ENCODE measurements at places on chromosomes 4 and X.

- peak; percentile 91 for DNase-seq
Observed at GRCh38 chrX:149539283-149540130, 1.3 kb upstream of the EOLA1 start.

GRCh38 chr4:155164718-155165117 lies 43.7 kb upstream of the NPY2R start:
- DNase-seq = no peak

DNA sequence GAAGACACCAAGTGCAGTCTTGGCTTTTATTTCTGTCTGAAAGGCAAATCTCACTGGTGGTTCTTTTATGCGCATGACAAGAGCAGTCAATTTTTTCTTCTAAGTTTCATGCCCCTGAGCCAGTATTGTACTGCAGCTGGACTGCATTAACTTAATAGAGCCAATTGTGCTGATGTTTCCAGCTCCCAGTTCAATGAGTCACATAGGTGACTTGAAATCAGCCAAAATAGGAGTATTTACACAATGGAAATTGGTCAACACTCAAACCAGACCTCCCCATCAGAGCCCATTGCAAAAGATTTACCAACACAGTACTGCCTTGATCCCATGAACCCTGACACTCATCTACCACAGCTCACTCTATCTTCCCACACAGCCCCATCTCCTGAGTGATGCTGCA lies 100.3 kb upstream of the GUCY1A1 start:
- no peak for DNase-seq

- DNase-seq = no peak
Observed at GRCh38 chr4:103029300-103029699, 9.8 kb upstream of the SLC9B1 start.

DNA sequence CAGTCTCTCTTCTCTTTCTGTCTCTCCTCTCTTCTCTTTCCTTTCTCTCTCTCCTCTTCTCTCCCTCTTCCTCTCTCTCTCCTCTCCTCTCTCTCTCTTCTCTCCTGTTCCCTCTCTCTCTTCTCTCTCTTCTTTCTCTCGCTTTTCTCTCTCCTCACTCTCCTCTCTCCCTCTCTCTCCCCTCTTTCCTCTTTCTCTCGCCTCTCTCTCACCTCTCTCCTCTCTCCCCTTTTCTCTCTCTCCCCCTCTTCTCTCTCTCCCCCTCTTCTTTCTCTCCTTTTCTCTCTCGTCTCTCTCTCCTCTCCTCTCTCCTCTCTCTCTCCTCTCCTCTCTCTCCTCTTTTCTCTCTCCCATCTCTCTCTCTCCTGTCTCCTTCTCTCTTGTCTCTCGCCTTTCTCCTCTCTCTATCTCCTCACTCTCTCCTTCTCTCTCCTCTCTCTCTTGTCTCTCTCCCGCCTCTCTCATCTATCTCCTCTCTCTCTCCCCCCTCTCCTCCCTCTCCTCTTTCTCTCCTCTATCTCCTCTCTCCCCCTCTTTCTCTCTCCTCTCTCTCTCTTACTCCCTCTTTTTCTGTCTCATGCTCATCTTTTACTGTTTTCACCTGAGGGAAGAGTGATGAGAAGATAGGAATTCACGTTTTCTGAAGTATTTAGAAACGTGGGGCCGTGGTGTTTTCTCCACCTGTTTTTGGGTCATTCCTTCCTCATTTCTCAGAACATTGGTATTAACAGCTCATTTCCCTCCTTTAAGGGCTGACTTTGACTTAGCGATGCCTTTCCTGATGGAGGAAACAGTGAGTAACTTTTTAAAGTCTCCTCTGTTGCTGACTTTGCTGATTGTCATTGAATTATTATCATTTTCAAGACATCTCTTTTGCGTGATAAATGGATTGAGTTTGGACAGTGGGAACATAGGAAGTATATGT lies 80.6 kb upstream of the CD99 start:
- no peak for DNase-seq
